Endothelial cell of umbilical vein (primary cell): ENCODE measurements at places on chromosomes 13 and 19.

DNA sequence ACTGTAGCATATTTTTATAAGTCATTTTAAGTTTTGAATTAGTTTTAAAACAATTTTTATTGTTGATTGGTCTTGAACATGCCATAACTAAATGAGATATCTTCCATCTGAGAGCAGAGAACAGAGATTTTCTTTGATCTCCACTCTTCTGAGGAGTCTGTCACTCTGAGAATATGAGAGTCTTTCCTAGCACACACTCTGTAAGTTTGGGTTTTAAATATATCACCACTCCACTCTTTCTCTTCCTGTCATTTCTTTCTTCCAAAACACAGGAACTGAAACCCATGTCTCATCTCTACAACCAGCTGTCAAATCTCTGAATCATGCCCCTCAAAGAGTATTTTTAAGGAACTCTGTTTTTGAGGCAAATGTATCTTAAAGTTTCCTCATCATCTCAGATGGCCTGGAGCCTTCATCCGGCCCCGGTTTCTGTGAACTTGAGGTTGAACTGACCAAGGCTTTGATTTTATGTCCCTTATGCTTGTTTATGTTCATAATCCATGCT is 698.2 kb upstream of the SGCG start:
- DNase-seq, result no peak

DNA sequence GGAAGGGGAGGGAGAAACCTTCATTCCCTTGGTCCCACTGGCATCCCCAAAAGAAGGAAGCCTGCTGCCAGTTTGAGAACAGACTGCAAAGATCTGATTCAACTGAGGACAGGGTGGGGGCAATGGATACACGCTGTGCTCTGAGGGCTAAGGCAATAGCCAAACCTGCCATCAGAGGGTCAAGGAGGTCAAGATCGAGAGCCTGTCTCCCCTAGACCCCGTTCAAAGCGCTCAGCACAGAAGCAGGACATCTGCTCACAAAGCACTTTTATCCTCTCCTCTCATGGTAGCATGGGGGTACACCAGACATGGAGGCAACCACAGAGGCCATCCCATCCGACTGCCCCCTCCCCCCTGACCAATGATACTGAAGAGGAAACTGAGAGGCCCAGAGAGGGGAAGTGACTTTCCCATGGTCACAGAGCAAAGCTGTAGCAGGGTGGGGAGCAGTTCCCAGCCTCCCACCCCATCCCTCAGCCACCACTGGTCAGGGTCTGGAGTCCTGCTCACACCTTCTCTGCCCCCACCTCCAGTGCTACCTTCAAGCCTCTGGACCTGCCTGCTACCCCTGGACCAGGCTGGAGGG is 11.1 kb downstream of the POU2F2 start:
- no peak for DNase-seq

- DNase-seq, result peak; percentile 94
Observed at GRCh38 chr13:79647533-79647932, 166.6 kb downstream of the NDFIP2 start.

GRCh38 chr13:105491345-105491744 is 1044.1 kb downstream of the EFNB2 start:
- no peak for DNase-seq
